CMK (cell line): ENCODE measurements at places on chromosomes 5 and 9.

DNA sequence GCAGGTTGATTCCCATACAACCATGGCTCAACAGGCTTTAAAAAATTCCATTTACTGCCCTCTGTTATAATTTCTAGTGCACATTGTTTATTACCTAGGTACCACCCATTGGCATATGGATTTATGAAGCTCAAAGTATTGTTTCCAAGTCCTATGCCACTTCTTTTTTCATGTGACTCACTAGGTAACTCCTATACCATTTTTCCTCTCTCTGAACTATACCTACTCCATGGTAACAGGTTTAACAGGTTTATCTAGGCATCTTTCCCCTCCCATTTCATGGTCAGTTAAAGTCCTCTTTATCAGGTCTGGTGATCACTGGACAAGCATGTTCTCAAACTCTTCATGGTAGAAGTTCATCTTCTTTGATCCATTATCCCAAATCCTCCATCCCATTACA lies 49.6 kb upstream of the ABCA1 start:
- no peak for DNase-seq

GRCh38 chr9:87180361-87180760 lies 233.1 kb upstream of the GAS1 start:
- DNase-seq = no peak

DNA sequence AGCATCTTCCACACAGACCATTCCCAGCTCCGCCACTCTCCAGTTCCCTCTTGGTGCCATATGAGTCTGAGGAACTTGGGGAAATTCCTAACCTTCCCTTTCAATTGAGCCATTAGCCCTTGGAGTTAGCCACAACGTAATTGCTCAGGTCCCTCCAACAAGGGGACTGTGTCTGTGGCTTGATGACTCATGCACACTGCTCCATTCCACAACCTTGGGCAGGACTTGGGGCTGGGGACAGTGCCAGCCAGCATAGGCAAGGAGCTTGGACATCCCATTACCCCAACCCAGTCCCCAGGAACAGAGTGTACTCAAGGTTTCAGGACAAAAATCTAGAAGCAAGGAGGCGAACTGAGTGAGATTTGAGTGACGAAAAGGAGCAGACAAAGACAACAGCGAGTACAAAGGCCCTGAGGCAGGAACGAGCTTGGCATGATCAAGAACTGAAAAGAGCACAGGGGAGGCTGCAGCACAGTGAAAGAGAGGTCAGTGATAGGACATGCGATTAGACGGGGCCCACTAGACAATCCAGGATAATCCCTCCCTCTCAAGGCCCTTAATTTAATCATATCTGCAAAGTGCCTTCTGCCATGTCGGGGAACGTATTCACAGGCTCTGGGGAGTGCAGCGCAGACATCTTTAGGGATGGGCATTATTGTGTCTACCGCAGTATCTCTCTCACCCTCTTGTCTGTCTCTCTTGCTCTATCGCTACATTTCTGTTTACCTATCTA lies 16.0 kb upstream of the JADE2 start:
- no peak for DNase-seq

DNA sequence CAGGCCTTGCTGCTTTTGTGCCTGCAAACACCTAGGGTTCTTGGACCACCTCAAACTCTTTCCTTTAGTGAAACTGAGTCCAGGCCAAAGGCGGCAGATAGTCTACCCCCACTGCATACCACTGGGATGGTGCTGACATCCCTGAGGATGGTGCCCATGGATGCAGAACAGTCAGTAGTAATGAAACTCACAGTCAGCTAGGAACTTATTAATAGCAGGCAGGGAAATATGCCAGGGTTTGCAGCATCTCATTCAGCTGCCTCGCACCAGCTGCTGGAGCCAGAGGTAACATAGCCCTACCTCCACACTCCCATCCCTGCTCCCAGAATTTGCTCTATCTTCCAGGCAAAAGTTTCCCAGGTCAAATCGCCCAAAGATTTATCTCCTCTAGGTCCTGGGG lies 189.1 kb downstream of the SREK1 start:
- DNase-seq = no peak

GRCh38 chr5:71810023-71810422 lies 90.9 kb downstream of the CARTPT start:
- DNase-seq = no peak

- DNase-seq = no peak
Measured at GRCh38 chr9:112753725-112754124, 3.2 kb downstream of the SNX30 start.

GRCh38 chr9:86069206-86069869 lies 30.0 kb downstream of the GOLM1 start:
- no peak for DNase-seq

DNA sequence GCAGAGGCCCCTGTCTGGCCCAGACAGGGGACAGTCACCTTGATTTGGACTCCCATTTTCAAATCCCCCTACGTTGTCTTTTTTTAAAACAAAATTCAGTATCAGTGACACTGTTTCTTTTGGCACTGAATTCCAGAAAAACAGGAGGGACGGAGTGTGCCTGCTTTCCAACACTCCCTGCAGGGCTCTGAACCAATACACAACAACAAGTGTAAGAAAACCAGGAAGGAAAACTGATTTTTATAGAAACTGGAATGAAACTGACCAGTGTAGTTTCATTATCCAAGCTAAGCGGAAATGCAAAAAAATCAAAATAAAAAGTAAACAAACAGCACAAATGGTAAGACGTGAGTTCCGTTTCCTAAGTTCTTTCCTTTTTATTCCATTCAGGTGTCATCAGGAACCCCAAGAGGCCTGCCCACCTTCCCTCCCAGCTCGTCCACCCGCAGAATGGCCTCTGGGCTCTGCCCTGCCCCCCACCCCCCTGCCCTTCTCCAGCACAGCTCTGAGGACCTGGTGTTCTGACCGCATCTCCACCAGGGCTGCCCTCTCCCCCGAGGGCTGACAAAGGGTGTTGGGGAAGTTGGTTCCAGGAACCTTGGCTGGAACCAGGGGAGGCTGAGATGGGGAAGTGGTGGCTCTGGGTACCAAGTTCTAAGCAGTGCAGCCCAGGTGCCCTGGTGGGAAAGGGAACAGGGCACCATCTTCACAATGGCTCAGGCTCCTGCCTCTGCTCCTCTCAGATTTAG lies 73.6 kb downstream of the PSD2 start:
- DNase-seq = no peak

DNA sequence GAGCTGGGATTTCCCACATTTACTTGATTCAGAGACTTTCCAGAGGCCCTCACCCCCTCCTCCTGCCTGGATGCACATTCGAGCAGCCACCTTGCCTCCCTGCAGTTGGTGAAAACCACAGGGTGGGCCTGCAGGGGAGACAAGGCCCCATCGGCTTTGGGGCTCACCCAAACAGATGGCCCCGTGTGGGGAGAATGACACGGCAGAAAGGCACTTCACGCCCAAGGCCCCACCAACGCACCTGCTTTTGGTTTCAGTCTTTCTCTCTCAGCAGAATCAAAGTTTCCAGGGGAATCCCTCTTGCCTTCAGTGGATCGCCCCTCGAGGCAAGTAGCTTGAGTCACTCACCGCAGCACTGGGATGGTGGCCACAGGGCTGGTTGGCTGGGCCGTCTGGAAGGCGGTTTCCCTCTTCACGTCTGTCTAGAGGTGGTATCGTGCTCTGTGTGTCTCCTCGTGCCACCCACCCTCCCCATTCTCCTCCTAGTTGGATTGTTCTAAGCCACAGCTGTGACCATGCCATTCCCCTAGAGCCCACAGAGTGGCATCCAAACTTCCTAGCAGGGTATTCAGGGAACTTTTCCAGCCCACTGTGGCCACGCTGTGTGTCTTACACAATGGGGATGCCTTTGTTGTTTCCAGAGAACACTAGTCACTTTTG lies 31.8 kb downstream of the SEC61B start:
- no peak for DNase-seq

DNA sequence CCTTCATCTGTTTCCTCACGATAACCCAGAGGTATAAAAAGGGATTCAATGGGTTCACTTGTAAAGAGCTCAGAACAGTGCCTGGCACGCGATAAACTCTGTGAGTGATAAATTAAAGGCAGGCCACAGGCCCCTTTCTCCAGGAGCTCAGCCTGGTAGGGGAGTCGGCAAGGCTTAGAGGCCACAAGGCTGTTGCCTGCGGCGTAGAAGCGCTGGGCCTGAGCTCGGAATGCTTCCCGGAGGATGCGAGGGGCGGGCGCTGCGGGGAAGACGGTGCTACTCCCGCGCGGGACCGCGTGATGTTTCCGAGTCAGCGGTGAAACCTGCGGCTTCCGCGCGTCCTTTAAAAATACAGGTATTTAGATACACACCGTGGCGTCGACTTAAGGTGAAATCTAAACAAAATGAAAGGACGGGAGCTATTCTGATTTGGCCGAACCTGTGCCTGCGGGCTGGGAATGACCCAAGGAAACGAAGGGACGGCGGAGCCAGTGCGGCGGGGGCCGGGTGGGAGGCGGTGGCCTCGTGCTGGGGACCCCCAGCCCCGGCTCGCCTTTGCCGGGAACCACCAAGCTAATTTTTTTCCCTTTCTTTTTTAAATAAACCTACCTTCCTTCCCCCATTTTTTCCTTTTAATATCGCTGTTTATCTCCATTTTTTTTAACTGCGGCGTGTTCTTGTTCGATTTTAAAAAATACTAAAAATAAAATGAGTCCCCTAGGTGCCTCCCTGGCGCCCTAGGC lies 6.2 kb downstream of the NKX2-5 start:
- DNase-seq = no peak

- DNase-seq = no peak
Measured at GRCh38 chr5:30650311-30650710, 543.2 kb upstream of the CDH6 start.

GRCh38 chr5:97065475-97065874 lies 76.9 kb downstream of the LIX1 start:
- no peak for DNase-seq

GRCh38 chr5:57785946-57786345 lies 303.3 kb upstream of the ACTBL2 start:
- no peak for DNase-seq

GRCh38 chr5:134101686-134102439 lies 12.6 kb upstream of the TCF7 start:
- DNase-seq = peak; percentile 31

DNA sequence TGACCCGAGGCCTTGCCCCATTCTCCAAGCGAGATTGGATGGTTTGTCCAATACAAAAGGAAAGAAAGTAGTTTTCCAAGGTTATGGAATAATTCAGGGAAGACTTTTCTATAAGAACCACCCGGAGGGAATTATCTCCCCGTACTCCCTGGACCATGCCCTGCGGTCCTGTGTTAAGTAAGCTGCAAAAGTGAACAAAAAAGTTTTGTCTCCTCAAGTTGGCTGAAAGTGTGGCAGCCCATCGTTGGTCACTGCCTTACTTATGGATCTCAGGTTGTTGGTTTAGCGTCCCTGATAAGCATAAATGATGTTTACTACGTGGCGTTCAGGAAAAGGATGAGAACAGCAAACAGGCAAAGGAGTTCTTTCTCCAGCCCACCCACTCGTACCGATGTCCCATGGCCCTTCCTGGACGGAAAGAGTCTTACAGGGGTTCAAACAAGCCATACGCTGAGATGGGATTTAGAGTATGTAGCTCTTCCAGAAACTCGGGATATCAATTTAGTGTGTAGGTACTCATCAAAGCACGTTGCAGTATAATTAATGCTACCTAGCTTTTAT lies 413 bp upstream of the AUH start:
- DNase-seq = no peak

DNA sequence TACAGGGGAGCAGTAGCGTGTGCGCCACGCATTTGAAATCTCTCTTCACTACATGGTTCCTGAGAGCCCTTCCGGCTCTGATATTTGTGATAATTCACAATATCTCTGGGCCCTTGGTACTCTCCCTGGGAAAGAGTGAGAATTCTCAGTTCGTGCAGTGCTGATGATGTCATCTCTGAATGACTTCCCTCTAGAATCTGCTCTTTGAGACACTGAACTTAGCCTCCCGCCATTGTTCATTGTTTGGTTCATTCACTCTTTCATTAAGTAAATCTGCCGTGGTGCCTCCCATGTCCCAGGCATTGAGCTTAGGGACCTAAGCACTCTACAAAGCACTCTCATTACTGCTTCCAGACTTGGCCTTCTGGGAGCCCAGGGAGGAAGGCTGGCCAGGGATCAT lies 94.0 kb downstream of the PPARGC1B start:
- DNase-seq = no peak

DNA sequence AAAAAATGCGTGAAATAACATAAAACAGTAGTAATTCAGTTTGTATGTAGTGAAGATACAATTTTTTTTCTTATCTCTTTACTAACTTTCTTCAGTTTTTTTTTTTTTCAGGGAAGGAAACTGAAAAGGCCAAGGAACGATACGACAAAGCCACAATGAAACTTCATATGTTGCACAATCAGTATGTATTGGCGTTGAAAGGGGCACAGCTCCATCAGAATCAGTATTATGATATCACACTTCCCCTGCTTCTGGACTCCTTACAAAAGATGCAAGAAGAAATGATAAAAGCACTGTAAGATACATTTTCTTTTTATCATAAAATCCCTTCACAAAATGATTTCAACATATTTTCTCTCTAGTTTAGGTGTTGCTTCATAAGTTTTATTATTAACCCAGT lies 120.0 kb downstream of the FER start:
- DNase-seq = no peak

GRCh38 chr9:131867611-131868192 lies 127.8 kb upstream of the RAPGEF1 start:
- no peak for DNase-seq

DNA sequence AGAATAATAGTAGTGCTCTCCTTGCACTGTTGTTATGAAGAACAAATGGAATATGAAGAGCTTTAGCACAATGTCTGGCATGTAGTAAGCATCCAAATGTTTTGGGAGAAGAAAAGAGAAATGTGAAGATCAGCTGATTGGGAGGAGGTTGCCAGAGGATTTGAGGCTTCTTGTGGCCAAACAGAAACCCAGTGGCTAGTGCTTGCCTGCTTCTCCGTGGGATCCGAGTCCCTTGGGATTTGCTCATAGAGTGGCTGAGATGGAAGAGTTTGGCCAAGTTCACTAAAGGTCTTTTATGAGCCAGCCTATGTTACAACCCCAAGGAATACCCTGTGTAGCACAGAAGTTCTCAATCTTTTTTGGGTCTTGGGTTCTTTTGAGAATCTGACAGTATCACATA lies 86.0 kb downstream of the ANGPTL2 start:
- DNase-seq = no peak

DNA sequence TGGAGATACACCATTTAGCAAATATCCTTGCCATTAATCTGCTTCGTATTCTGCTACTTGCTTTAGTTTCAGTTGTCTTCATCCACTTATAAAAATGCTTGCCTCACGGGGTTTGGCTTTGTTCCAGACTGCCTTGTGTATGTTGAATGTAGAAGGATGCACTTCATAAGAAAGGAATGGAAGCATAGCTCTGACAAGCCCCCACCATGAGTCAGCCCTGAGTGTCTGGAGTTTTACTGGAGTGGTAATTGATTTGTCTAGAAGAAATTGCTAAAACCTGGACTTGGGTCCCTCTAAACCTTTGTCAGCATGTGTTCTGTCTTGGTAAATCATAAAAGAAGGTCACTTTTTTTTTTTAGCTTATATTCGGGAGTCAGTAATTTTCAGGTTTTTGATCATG lies 4.6 kb downstream of the TEX48 start:
- DNase-seq = no peak
